ENCODE measurements at places on chromosomes 3 and 15.

- no peak for DNase-seq
These were observed 8.6 kb downstream of the AQP9 start for GRCh38 chr15:58146749-58147148.

- DNase-seq: no peak
These were observed 198.5 kb downstream of the CDIN1 start for GRCh38 chr15:36777926-36778325.

DNA sequence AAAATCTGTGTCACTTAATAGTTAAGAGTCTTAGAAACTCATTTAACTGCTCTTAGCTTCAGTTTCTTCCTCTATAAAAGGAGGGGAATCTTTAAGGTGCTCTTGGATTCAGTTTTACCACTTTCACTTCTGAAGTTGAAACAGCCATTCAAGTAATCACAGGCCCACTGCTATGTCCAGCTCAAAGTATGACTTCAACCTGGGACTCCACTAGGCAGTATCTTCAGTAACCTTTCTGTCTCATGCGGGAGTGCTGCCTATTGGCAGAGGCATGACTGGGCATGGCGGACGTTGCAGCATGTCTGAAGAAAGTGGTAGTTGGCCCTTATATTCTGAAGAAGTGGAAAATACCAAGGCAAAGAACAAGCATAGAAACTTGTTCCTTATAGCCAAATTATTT, 92.3 kb downstream of the DHX30 start:
- no peak for DNase-seq

GRCh38 chr15:70063261-70063925, 34.3 kb downstream of the TLE3 start:
- DNase-seq: no peak

DNA sequence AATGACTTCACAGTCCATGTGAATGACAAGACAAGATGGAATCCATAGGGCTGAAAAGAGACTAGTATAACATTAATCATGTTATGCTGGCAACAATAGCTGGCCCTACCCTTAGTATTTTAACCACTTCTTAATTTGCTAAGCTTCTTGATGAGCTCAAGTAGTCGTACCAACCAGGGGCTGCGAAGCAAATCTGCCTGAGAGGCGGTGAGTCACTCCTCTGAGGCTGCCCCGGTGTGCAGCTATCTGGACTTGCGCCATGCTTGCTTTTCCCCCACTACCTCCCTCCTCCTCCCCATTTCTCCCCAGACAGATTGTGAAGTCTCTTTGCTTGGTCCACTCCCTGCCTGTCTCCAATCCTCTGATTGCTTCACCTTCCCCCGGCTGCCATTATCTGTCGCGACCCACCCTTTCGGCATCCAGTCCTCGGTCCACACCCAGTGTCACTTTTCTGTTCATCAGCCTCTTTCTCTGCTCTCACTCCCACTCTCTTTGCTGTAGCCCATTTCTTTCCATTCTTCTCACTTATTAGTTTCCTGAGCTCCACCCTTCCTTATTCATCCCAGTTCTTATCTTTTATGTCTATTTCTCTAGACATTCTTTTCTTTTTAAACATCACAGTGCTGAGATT, 42.7 kb downstream of the DUT start:
- DNase-seq: no peak

GRCh38 chr3:138945709-138946662, 951 bp downstream of the FOXL2 start:
- no peak for DNase-seq

DNA sequence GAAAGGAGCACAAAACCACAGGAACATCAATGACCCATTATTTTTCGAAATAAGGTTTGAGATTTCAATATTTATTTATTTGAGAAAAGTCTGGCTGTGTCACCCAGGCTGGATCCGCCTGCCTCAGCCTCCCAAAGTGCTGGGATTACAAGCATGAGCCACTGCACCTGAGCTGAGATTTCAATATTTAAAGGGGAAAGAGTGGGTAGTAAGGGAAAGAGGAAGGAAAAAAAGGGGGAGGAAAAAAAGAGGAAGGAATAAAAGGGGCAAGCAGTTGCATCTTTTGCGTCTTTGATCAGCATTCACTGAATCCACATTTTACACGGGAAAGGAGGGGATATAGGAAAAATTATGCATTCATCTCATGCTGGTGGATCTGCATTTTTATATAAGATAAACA, 47.4 kb downstream of the ERICH6 start:
- DNase-seq: no peak

DNA sequence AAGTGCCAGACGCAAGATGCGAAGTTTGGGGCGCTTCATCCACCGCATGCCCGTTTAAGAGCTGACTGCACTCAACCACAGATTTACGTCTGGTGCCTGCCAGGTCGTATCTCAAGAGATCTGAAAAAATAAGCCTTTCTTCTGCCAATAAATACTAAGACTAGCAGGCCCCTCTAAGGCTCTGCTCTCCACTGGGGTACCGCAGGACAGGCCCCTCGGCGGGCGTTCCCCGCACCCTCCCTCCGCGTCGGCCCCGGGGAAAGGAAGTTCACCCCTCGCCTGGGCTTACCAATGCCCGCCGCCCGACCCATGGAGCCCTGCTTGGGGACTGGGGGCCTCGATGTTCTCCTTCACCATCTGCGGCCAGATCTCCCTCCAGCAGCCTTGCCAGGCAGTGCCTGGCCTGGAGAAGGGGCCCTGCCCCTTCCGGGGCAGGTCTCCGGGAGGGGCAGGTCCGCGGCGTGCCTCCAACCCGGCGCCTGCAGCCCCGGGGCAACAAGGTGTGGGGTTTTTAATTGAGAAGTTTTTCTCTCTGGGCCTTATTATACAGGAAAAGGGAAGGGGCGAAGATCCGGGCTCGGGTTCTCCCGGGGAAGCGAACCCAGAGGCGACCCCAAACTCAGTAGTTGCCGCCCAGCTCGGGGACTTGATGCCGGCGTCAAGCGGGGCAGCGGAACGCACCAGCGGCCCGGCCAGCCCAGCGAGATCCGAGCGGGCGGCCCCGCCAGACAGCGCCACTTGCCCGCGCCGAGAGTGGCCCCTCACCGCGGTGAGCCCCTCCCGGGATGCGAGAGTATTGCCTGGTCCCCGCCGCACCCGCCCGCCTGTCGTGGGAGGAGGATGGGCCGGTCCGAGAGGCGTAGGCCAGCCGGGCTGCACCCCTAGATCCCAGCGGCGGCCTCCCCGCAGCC, 735 bp downstream of the GOLGA8B start:
- DNase-seq: peak; percentile 32

GRCh38 chr3:172287937-172288477, 160.2 kb downstream of the GHSR start:
- DNase-seq: no peak

DNA sequence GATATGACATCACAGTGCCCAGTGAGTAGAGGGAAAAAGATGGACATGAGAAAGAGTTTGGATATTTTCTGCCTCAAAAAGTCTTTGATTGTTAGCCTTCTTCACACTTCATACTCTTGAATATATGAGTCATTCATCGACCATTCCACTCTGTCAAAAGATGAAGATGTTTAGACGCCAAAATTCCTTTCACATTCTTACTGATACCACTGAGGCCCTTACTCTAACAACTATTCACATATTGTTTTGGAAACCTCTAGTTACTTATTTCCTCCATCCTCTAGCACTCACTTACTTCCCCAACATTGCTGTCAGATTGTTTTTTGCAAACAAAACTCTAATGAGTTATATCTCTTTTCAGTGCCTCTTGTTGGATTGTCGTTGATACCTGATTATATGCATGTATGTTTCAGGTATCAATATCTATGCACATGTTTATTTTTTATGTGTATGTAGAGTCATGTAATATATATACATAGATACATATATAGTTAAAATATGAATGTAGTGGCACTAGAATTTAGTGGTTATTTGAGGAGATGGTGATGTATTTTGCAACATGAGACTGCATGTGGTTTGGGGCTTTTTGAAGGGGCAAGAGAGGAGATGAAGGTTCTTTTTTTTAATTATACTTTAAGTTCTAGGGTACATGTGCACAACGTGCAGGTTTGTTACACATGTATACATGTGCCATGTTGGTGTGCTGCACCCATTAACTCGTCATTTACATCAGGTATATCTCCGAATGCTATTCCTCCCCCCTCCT, 40.0 kb upstream of the OR5H6 start:
- DNase-seq: no peak

DNA sequence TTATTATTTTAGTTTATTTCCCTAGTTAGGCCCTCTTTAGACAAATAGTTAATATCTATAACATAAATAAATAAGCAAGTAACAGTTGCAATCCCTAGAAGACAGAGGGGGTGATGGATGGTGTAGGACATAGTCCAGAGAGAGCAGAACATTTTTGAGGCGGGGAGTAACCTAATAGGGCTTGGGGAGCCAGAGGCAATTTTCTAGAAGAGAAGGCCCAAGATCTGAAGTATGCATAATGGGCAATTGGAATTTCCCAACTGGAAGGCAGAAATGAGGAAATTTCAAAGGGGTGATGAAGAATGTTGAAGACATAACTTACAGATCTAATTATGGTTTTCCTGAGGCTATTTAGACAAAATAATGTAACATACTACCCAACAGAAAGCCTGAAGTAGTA, 525.7 kb downstream of the TUSC7 start:
- DNase-seq: no peak

GRCh38 chr3:184737063-184737462, 25.2 kb upstream of the MAGEF1 start:
- DNase-seq: no peak

GRCh38 chr3:46280105-46280797, 38.0 kb downstream of the CCR3 start:
- DNase-seq: no peak

DNA sequence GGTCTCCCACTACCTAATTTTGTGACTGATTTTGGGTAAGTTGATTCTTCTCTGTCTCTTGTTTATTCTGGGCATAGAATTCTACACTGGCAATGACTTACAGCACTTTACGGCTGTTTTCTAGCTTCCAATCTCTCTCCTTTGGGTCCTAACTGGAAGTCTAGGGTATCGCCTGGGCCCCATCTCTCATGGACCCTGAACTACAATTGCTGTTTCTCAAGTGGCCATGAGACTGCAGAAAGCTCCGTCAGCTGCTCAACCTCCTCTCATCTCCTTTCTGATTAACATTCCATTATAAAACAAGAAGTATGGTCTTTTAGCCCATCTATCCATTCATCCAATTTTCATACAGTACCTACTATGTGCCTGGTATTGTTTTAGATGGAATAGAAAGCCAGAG, 4.4 kb upstream of the PXYLP1 start:
- DNase-seq: no peak

- no peak for DNase-seq
These were observed 384.8 kb downstream of the MECOM start for GRCh38 chr3:169278667-169279066.

DNA sequence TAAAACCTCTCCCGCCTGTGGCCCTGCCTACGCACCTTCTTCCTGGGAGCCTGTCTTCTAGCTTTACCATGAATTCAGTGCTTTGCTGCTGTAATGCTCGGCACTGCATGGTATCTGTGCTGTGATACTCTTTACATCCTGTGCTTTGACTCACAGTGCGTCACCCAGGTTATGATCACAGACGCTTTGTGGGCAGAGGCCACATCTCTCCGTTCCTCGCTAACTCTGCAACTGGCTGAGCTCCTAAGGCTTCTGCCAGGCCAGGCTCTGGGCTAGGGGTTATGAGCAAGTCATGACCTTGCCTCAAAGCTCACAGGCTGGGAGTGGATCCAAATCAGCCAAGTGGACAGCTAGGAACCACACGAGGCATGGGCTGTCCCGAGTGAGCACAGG, 23.2 kb downstream of the SPTBN5 start:
- DNase-seq: no peak

DNA sequence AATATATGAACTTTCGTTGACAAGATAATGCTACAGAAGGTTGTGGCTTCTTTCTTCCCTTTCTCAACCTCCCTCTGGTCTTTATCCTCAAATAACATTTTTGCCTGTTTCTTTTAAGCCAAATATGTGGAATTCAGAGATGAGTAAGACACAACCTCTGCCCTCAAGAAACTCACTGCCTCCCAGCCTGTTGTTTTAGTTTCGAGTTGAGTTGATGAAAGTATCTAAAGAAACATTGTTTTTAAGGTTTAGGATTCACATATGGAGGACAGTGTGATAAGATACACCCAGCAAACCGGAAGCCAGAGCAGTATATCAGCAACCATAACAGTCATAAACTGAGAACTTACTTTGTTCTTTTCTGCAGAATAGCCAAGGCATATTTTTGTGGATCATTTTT, 218.6 kb downstream of the THSD4 start:
- DNase-seq: no peak

- no peak for DNase-seq
These were observed 11.6 kb downstream of the SCN5A start for GRCh38 chr3:38637906-38638305.

DNA sequence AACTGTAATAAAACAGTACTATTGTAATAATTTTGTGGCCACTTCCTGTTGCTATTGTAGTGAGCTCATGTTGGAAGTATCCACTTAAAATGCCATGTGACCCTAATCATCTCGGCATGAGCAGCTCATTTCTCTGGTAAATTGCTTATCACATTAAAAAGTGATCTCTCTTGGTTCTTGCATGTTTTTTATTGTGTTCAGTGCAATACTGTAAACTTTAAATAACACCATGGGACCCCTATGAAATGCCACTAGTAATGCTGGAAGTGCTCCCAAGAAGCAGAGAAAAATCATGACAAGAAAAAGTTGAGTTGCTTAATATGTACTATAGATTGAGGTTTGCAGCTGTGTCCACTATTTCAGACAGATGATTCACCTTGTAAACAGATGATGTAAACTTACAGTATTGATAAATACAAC, 45.6 kb downstream of the NMD3 start:
- no peak for DNase-seq

DNA sequence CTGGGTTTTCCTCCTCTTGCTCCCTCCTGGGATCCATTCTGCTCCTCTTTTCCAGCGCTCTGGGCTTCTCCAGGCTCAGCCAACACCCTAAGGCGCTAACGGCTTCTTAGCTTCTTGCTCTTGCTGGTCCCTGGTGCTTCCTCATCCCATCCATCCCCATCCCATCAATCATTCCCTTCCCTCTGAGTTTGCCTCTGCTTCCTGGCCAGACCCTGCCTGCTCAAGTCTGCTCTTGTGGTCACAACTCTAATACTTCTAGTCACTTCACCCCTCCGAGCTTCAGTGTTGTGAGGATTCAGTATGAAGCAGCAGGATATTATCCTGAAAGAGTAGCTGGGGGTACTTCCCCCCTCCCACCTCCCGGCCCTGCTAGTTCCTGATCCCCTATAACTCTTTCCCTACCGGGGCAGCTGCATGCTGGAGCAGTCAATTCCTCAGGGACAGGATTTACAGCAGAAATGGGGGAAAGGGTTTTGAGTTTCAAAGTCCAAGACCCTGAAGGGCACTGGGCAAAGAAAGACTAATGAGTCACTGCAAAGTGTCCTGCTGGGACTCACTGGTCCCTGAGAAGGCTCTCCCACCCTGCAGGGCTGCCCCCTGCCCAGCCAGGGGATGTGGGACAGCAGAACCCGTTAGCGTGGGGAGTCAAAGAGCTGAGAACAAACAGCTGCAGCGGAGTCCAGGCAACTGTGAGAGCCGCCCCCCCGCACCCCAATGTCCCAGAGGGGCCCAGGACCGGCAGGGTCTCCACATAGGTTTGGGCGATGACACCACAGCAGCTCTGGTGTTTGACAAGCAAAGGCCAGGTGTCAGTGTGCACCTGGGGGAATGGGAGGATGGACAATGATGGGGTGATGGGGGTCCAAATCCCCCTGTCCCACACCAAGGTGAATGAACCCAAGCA, 2.3 kb upstream of the SYNM start:
- no peak for DNase-seq
